Stimulated activated CD4-positive, alpha-beta T cell treated with anti-CD3 and anti-CD28 coated beads, TNF-alpha, amount 100 ng/mL, for 4 hours (primary cell): ENCODE measurements at places on chromosomes 1 and 21.
A peak's percentile ranks its signal among the peaks of the same experiment; 100 is the strongest.

- DNase-seq, result no peak
Observed at GRCh38 chr1:109771712-109772657, 8.3 kb upstream of the EPS8L3 start.

DNA sequence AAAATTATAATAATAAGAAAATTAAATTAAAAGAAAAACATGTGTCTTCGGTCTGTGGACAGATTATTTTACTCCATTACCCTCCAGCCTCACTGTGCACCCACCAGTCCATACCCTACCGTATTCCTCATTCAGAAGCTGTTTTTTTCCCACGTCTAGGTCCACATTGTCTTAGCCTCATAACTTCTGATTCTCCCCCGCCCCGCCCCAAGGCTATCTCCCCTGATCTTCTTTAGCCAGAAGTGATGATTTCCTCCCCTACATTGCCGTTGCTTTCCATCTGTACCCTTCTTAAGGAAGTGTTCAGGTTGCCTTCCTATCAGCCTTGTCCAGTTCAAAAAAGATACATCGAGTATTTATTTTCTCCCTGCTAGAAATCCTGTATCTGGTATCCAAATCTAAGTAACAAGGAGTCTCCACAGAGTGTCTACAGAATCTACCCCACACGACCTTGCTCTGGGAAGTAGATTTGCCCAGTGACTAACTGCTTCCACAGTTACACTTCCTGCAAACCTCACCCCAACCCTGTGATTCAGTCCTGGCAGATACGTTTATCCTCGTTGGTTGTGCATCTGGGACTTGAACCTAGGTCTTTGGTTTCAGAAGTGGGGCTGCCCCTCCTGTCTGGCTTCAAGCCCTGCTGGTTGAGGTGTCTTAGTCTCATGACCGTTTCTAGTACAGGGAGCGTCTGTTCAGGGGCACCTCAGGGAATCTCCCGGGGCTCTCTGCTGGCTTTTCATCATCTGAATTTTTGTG lies 470.2 kb downstream of the CAMTA1 start:
- DNase-seq, result no peak

GRCh38 chr1:10738061-10739058 lies 58.1 kb downstream of the CASZ1 start:
- DNase-seq, result no peak

- no peak for DNase-seq
Observed at GRCh38 chr1:91404151-91405012, at the start of gene HFM1. Gene HFM1 (minus strand): TSS chr1:91404837. CDS start chr1:91401082, 3,755 bp downstream.

GRCh38 chr1:39214714-39214997 lies 10.2 kb downstream of the MACF1 start:
- DNase-seq, result no peak

DNA sequence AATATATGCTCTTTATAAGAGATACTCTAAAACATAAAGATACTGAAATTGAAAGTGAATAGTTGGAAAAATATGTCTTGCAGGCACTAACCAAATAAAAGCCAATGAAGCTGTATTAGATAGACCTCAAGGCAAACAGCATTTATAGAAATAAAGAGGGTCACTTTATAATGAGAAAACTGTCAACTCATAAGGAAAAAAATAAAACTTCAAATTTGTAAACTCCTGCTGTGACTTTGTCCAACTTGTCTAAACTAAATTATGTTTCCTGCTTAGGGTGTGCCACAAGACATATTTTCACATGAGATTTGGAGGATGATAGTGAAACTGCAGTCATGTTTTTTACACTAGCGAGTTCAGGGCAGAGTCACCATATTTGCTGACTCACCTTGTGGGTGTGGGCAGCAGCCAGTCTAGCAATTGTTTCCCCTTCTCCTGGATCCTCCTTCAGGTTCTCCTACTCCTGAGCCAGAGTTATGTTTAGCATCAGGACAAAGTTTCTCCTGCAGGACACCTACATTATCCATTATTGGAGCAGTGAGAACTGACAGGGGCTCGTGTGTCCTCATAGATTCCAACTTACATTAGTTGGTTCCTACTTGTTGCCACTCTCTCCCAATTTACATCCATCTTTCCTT lies 43.8 kb downstream of the CD53 start:
- DNase-seq, result no peak

DNA sequence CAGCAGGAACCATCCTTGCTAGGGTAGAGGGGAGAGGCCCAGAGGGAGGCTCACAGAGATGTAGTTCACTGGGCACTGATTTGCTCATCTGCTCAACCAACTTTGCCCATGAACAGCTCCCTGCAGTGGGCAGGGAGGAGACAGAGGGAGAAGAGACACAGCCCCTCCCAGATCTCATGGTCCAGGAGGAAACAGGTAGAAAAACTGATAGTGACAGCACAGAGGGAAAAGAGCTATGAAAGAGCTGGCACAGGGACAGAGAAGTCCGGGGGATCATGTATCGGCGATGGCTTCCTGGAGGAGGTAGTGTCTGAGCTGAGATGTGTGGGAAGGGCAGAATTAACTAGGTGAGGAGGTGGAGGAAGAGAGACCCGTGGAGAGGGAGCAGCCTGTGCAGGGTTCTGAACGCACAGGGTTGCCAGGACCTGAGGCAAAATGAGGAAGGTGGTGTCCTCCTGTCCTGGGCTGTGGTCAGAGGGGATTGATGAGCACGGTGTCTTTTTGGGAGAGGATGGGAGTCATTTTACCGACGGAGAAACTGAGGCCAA lies 85.9 kb downstream of the PTPRU start:
- DNase-seq, result no peak

GRCh38 chr1:43996733-43997115 lies 5.3 kb downstream of the CCDC24 start:
- no peak for DNase-seq

- DNase-seq, result no peak
Observed at GRCh38 chr21:42306366-42307035, 8.7 kb downstream of the TFF3 start.

- no peak for DNase-seq
Observed at GRCh38 chr1:226526801-226527595, 21.6 kb upstream of the STUM start.

GRCh38 chr1:9033363-9033762 lies 7.1 kb upstream of the SLC2A7 start:
- no peak for DNase-seq

DNA sequence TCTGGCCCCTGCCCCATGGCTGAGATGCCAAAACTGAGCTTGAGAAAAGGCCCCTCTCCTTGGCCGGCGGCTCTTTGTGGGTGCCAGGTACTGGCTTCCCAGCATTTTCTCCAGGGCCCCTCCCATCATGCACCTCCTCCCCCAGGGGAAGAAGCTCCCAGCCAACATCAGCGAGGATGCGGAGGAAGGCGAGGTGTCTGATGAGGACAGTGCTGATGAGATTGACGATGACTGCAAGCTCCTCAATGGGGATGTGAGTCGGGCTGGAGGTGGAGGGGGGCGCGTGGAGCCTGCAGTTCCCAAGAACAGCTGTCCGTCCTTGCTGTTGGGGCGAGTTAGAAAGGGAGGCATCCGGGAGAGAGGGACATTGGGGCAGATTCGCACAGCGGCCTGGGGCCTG lies 13.5 kb downstream of the PLCH2 start:
- DNase-seq, result no peak

- DNase-seq, result no peak
Observed at GRCh38 chr1:240021709-240022108, 70.0 kb upstream of the FMN2 start.

- DNase-seq, result no peak
Observed at GRCh38 chr1:63487336-63488065, 35.5 kb downstream of the ITGB3BP start.

DNA sequence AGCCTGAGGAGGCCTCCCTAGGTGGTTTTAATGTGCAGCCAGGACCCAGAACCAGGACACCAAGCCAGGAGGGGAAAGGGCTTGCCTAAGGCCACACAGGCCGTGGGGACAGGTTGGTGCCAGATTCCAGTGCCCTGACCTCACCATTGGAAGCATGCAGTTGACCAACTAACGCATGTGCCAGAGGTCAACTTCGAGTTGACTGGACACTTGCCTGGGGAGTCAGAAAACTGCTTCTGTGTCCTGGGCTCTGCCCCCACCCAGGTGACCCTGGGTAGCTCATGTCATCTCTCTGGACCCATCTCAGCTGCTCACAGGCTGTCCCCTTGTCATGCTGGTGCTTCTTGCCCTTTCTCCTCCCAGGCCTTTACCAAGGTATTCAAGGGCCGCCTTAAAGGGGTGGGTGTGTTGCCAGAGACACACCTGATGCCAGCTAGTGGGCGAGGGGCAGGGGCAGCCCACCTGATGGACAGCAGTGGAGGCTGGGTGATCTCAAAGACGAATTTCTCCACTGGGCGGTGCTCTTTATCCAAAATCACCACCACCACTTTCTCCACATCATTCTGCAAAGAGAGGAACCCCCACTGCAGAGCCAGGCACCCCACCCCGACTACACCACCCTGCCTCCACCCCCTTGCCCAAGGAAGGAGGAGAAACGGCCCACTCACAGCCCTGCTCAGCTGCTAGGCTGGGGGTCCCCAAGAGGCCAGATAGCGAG lies 4.4 kb downstream of the MAD2L2 start:
- DNase-seq, result no peak

DNA sequence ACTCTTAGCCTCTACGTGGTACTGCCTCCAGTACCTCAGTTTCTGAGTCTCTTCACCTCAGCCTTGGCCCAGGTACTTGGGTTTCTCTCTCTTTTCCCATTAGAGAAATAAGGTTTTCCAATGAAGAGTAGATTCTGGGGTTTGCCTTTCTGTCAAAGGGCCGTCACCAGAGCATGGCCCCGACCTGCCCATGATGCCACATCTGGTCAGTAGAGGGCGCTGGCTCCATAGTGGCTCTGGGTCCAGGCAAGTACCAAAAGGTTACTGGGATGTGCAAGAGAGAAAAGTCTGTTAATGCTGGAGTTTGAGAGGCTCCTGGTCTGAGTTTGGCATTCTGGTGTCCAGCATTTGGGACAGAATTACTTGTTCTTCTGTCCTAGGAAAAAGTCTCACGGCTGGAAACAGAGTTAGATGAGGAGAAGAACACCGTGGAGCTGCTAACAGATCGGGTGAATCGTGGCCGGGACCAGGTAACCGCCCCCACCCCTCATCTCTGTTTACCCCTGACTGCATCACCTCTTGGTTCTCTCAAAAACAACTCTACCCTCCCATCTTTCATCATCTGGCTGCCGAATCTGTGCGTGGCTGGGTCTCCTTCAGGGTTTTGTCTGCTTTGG lies 5.3 kb upstream of the TUFT1 start:
- DNase-seq, result peak; percentile 61

GRCh38 chr1:29504196-29504595 lies 267.9 kb downstream of the PTPRU start:
- no peak for DNase-seq

- DNase-seq, result no peak
Observed at GRCh38 chr1:24327891-24328290, 8.7 kb downstream of the GRHL3 start.

- no peak for DNase-seq
Observed at GRCh38 chr1:63618011-63618410, 24.8 kb downstream of the PGM1 start.

- DNase-seq, result no peak
Observed at GRCh38 chr1:169538998-169539871, 47.0 kb downstream of the F5 start.

DNA sequence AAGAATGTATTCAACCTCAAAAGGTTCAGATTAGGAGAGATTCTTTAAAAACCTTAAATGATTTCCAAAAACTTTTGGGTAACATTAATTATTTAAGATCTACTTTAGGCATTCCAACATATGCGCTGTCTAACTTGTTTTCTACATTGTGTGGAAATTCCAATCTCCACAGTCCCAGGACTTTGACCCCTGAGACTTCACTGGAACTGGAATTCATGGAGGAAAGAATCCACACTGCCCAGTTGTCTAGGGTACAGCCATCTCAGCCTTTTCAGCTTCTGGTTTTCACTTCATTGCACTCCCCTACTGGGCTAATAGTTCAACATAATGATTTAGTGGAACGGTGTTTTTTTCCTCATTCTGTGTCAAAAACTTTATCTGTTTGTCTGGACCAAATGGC lies 161.5 kb downstream of the IER5 start:
- DNase-seq, result no peak

- DNase-seq, result no peak
Observed at GRCh38 chr1:7220007-7220406, 434.8 kb downstream of the CAMTA1 start.

DNA sequence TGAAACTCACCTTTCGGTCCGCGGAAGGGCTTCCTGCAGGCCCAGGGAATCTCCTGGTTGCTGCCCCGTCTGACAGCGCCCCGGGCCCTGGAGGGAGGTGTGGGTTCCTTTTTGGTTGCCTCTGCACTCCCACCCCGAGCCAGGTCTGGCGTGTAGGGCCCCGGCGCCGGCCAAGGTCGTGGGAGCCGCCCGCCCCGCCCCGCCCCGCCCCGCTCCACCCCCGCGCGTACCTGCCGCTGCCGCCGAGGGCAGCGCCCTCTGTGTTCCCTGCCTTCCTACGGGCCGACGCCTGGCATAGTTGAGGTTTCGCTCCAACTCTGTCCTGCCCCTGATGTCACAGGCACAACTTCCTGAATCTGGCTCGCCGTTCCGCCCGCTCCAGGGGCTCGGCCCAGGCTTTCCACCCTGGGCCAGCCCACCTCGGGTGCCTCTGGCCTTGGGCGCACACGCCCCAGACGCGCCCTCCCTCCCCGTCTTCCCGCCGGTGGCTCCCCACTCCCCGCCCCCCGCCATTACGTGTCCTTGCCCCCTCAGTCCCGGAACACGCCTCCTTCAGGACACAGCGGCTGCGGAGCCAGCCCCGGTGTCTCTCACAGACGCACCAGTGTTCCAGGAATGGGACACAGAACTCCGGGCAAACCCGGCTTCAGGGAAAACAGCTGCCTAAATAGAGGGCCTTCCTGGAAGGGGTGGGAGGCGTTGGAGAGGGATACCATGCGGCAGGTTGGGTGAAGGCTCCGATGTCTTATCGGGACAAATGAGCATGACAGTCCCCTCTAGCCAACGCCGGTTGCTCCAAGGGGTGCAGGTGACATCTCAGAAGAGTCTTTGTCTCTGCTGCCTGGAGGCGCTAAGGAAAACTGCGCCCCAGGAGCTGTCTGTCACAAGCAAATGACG lies at the start of gene KIAA0040:
Gene KIAA0040 (minus strand): TSS at position 147 of the 897 bp plus-strand sequence. CDS start 31,763 bp downstream, outside the sequence.
- DNase-seq, result no peak

- no peak for DNase-seq
Observed at GRCh38 chr1:201585901-201586300, 47.0 kb downstream of the NAV1 start.

DNA sequence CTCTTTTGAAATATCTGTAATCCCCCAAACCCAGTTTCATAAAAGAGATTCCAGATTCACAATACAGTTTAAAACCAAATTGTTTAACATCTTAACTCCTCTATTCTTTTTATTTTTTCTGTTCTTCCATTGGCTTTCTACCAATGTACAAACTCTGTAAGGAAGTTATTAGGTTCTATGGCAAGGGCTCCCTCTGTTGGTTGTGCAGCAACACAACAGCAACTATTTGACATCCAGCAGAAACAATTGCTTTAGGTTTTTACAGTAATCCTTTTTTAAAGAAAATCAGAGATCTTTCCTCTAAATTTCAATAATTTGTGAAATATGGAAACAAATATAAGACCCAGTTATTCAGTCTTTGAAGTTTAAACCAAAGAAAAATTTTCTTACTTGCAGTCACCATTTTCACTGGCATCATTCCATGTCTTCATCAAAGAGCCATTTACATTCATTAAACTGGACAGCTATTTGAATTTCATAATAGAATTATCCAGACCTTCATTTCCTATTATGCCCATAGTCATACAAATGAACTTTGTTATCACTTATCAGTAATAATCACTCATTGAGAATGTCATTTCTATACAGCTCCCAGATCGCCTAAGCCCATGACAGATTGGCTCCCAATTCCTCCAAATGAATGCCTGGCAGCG lies 46.5 kb upstream of the RNF11 start:
- peak; percentile 25 for DNase-seq
